ENCODE measurements at places on chromosomes 7 and 10.

GRCh38 chr7:22269963-22270362, 87.0 kb downstream of the RAPGEF5 start:
- DNase-seq: no peak

DNA sequence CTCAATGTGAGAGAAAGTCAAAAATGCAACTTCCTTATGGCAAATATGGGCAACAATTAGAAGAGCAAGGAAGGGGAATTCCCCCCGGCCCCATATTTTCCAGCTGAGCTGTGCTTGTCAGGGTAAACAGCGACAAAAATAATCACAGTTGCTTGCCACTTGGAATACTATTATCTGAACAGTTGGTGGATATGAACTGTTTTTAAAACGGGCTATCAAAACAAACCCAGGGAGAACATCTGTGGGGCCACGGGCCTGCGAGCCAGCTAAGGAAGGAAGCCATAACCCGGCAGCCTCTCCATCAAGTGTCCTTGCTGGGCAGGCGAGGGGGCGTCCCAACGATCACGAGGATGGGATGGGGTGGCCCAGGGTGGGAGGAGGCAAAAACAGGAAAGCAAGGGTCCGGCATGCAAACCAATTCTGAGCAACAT, 228.4 kb downstream of the ARHGAP12 start:
- DNase-seq: no peak

- DNase-seq: no peak
These were observed 10.6 kb downstream of the TBRG4 start for GRCh38 chr7:45100761-45101480.

GRCh38 chr7:111256391-111256790, 165.5 kb downstream of the LRRN3 start:
- DNase-seq: no peak

- DNase-seq: peak; percentile 67
These were observed at the start of gene SMARCD3 for GRCh38 chr7:151248346-151249033. Gene SMARCD3, minus strand, starts transcription at chr7:151248694. Its CDS starts 132 bp downstream, at chr7:151248562.

- peak; percentile 99 for DNase-seq
These were observed 542.3 kb upstream of the MBL2 start for GRCh38 chr10:53314876-53315275.

DNA sequence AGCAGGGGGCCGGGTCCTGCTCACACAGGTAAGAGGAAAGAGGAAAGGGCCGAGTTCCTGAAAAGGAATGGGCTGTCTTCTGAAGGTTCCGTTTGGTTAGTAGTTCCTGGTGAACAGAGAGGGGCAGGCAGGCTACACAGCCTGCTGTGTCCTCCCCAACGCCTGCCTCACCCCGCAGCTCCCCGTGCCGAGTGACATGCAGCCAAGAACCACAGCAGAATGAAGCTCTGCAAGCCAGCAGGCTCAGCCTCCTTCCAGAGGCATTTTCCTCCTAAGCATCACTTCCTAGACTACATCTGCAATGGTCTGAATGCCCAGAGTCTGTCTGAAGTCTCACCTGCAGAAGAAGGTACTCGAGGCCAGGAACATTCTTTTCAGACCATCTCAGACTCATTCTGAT, 202.4 kb upstream of the TCERG1L start:
- no peak for DNase-seq

DNA sequence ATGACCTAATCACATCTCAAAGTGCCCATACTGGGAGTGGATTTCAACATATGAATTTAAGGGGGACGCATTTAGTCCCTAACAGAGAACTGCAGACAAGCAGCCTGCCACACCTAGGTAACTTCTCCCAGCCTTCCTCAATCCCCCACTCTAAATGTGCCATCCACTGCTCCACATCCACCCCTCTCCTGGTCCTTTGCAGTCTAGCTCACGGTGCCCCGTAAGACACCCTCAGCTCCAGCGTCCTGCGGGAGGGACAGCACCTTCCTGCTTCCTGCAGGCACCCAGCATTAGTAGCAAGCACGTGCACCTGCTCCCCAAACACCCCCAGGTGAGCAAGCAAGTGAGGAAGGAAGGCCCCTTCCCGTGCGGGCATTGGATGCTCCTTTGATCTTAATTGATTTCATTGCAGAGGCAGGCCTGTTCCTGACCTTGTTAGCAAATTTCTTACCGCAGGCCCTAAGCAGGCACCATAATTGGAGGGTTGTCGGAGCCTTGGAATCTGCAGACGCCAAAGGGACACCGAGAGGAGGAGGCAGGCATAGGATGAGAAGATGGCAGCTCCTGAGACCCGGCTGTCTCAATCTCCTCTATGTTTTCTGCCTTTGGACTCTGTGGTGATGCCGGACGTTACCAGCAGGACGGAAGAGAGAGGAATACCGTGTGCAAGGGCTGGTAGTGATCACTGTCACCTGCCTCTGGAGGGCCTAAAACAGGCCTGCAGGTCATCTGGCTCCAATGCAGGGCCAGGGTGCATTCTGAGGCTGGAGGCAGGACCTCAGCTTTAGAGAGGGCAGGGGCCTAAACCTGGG, 75.8 kb upstream of the CHST15 start:
- DNase-seq: no peak

DNA sequence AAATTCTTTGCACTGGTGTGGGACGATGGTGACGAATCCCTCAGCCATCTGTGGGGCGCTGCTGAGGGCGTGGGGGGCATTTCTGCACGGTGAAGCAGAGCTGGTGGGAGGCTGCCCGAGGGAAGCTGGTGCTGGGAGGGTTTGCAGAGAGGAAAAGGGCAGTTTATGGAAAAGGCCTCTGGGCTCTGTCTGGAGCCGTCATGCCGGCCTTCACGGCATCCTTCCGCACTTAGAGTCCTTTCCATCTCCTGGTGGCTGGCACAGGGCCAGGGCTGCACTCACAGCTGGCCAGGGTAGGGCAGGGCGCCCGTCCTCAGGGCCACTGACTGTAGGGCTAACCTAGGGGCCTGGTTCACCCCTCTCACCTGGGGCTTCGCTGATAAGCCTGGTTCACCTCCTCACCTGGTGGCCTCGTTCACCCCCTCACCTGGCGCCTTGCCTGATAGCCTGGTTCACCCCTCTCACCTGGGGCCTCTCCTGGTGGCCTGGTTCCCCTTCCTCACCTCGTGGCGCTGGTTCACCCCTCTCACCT, 598 bp upstream of the AMZ1 start:
- peak; percentile 92 for DNase-seq

DNA sequence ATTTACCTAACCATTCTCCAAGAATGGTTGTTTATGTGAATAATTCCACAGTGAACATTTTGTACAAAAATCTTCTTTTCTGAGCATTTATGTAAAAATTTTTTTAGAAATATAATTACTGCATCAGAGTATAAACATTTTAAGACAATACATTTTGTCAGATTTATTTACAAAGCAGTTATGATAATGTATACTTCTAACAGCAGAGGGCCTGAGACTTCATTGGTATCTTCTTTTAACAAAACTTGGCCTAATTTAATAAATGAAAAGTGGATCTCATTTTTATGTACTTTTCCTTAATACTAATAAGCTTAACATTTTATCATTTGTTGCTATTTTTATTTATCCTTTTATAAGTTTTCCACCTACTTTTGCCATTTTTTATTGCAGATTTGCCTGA, 69.4 kb downstream of the HECTD2 start:
- no peak for DNase-seq

DNA sequence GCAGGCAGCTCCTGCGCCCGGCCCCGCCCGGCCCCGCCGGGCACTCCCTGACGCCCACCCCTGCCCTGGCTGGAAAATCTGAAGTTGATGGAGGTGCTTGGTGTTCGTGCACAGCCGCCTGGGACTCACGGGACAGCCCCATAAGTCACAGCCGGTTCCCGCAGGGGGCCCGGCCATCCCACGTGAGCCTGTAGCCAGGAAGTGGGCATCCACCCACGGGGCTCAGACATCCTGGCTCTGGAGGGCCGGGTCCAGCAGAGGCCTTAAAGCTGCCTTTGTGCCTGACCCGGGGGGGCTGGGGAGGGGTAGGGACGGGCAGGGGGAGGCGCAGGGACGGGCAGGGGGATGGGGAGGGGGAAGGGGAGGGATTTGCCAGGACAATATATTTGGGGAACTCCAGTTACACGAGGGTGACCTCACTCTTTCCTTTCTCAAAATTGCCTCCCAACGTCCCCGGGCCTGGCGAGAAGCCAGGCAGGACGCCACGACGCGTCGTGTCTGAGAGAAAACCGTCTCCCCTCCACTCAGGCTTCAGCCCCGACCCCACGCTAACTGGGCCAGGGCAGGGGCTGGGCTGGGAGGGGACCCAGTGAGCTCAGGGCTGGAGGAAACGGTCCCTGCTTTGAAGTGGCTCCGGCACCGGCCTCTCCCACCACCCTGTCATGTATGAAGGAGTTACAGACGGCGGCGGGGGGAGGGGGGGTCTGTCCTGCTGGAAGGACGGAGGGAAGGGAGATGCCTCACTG, 82.1 kb upstream of the PDGFA start:
- no peak for DNase-seq

DNA sequence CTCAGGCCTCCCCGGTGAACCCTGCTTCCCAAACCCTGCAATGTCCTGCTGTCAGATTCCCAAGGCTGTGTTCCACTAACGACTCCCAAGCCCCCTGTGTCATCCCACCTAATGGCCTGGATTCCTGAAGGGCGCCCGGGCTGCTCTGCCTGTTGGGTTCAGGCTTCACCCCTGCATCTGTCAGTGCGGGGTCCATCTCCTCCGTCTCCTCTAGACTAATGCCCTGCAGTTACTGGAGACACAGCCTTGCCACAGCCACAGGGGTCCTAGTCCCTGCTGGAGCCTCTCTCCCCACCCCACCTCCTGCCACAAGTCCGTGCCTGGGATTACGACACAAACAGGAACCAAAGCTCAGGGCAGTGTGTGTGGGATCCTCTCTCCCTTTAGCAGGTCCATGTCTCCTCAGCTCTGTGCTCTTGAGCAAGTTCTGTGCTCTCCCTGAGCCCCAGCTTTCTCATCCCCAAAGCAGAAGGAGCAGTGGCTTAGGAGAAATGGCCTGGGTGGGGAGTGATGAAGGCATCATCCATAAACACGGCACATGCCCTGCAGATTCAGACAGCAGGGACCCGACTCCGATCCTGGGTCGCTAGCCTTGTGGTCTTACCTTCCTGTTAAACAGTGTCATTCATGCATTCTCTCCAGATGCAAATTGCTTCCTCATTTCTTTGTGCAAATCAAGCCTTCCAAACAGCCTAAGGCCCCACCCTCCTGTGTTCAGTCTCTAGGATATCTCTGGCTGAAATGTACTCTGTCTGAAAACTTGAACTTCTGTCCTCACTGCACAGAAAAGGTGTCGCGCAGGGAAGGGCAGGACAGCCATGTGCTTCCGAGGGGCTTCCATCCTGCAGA, 8.2 kb upstream of the RBP3 start:
- DNase-seq: no peak

GRCh38 chr10:33333260-33334101, 986 bp downstream of the NRP1 start:
- DNase-seq: peak; percentile 39

- DNase-seq: peak; percentile 52
These were observed 79.0 kb upstream of the LSM8 start for GRCh38 chr7:118104812-118105441.

DNA sequence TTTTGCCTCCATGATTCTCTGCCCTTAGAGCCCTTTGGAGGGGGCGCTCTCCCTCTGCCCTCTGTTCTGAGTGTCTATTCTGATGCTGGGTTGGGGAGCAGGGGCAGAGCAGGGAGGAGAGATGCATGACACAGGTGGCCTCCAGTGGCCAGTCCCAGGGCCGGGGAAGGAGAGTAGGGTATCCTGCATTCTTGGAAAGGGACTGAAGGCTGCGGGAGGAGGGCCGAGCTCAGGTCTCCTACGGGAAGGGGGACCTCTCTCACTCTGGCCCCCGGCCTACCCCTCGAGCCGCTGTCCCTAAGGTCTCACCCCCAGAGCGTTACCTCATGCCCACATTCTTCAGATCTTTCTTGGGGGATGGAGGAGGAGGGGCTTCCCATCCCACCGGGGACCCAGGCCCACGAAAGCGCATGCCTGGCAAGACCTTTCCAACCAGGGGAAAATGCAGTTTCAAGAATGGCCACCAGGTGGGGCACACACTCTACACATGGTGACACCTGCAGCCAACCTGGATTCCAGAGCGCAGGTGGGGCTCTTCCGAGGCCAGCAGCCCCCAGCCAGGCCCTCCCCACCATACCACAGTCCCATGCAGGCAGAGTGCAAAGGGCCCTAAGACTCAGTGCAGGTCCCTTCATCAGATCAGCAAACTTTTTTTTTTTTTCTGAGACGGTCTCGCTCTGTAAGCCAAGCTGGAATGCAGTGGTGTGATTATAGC, 86.4 kb downstream of the MYL10 start:
- DNase-seq: peak; percentile 73

DNA sequence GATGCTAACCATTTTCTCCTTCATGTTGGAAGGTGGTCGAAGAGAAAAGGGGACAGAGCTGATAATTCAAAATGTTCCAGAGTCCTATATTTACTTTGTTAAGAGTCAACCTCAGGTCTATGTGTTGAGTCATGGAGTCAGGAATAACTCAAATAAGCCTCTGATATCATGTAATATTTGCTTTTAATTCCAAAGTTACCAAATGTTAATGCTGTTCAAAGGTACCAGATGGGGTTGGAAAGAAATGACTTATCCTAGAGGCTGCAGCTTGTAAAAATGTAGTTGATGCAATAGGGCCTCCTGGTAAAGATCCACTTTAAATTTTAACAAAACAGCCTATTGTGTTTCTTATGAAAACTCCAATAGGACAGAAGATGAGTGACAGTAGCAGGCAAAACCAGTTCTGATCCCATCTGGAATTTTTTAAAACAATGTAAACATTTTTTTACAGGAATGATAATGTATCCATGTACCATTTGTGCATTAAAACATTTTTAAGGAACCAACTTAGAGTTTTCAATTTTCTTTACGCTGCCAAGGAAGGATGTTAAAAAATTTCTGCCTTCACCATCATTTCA, 218.2 kb downstream of the ANK3 start:
- DNase-seq: no peak

GRCh38 chr7:48207155-48207675, 36.0 kb downstream of the ABCA13 start:
- no peak for DNase-seq

GRCh38 chr10:83603708-83604107, 535.6 kb upstream of the GHITM start:
- DNase-seq: no peak
